ENCODE measurements at places on chromosomes 4 and X.

- DNase-seq: no peak
Measured at GRCh38 chr4:183333202-183333601, 11.0 kb upstream of the CLDN24 start.

DNA sequence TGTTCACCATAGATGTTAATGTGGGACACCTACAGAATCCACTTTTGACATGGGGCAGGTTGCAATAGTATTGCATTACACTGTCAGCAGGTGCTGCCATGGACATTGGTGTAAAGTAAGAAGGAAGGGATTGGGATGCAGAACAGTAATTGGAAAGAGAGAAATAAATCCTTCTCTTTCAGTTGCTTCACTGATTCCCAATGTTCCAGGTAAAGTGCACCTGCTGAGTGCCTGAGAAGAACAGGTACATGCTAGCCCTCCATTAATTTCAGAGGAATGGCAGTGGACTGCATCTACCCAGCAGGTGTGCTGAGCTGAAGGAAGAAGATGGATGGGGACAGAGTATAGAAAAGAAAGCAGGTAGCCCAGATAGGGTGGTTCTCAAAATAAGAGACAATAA, 248.5 kb downstream of the TENM3 start:
- DNase-seq: no peak

DNA sequence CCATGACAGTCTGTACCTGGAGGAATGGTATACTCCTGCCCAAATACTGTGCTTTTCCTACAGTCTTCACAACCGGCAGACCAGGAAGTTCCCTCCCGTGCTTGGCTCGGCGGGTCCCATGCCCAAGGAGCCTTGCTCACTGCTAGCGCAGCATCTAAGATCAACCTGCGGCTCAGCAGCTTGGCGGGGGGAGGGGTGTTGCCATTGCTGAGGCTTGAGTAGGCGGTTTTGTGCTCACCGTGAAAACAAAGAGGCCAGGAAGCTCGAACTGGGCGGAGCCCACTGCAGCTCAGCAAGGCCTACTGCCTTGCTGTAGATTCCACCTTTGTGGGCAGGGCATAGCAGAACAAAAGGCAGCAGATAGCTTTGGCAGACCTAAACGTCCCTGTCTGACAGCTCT, 152.7 kb downstream of the TEX11 start:
- DNase-seq: peak; percentile 1

- no peak for DNase-seq
Measured at GRCh38 chrX:124240422-124240821, 92.0 kb upstream of the TEX13D start.

DNA sequence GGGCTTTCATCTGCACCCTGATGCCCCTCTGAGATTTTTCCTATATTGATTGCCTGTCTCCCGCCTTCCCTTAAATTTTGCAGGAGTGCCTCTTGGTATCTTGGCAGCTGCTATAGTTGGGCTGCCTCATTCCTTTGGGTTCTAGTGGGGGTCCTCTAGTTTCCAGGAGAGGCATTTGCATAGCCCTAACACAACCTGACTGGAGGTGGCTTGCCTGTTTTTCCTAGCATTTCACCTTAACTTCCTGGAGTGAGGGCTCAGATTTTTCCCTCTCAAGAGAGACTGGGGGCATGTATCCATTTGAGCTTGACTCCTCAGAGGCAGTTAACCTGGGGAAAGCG, 46.0 kb downstream of the UGT2A3 start:
- DNase-seq: no peak

GRCh38 chr4:159778298-159778697, 675.4 kb downstream of the RAPGEF2 start:
- no peak for DNase-seq

DNA sequence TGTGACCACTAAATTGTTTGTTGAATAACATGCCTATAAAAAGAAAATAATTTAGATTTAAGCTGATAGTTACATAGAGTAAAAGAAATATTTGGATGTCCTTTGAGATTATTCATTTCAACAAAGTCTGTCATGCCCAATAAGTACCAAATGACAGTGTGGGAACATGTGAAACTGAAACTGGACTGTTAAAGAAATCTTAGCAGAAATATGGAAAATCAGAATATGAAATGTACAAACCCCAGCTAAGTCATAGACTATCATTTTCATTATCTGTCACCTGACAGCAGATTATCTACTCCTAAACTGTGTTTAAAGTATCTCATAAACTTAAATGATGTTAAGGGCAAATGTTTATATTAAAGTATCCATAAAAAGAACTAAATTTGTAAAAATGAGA, 437.8 kb upstream of the FAM241A start:
- DNase-seq: no peak

DNA sequence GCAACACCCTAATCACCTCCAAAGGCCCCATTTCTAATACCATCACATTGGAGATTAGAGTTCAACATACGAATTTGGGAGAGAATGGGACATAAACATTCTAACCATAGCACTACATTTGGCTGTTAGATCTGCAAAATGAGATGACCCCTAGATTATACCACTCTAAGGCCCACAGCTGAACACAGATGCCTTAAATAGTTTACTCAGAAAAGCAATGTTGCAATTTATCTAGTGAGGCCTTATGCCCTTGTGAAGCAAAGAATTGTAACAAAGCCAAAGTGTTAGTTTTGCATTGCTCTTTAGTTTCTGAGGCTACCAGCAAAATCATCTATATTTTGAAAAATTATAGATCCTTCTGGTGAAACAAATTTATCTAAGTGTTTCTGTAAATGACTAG, 31.6 kb upstream of the ARHGEF6 start:
- no peak for DNase-seq

- DNase-seq: no peak
Measured at GRCh38 chr4:180058691-180059215, 2184.4 kb upstream of the TENM3 start.
